Activated T-helper 2 cell treated with anti-CD3 and anti-CD28 coated beads, Interferon-gamma antibody, Interleukin-2, Interleukin-4, amounts not matched to agents 10 μg/mL and 5 μg/mL and 100 μg/mL, durations not matched to agents 14 hours and 24 hours and 36 hours (primary cell): ENCODE measurements at places on chromosomes 3 and 15.

- H3K27me3 ChIP-seq, result peaks cover 12% of the 10 kb centered on the region
- H3K27ac ChIP-seq, result no peak overlapping the region
Measured at GRCh38 chr3:37519661-37520060, 342.0 kb upstream of the CTDSPL start.

GRCh38 chr3:47803480-47804025 lies 615 bp downstream of the DHX30 start:
- peak overlapping the region; percentile 95 for H3K27ac ChIP-seq
- peaks cover 13% of the 10 kb centered on the region for H3K4me1 ChIP-seq
- H3K36me3 ChIP-seq, result no peaks in the 10 kb centered on the region
- peak overlapping the region; percentile 97 for H3K4me3 ChIP-seq
- no peak for DNase-seq
- H3K27me3 ChIP-seq, result no peaks in the 10 kb centered on the region

- H3K36me3 ChIP-seq, result peaks cover 13% of the 10 kb centered on the region
- no peak for DNase-seq
Measured at GRCh38 chr3:45132568-45133211, 13.5 kb downstream of the CDCP1 start.

DNA sequence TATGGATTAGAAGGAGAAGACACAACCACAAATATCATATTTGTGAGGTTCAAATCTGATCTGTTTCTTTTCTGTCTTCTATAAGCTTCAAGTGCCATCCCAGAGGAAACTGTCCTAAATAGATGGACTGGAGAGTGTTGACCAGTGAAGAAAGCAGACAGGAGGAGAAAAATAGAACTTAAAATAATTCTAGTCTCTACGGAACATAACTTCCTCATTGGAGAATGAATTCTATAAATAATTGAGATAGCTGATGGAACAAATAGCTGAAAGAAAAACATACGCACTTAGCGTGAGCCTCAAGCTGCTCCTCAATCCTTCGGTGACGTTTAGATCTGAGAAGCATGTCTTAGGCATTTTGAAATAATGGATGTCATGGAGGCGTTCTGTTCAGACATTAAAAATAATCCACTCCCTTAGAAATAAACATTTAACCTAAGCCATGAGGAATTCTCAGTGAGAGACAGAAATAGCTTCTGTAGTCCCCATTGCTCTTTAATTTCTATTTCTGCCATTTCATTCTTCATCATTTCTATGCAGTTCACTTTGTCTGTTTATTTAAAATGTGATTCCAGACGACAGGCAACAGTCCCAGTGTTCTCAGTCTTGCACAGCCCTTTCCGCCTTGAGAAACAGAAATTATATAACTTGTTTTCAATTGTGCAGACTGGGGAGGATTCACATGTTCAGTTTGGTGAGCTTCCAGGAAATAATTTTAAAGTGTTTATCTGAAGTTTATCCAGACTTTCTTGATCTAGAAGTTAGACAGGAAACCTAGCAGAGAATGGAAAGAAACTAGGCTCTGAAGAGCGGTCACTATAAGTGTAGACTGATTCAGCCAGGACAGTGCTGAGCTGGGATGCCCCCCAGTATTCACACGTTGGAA lies 97.3 kb downstream of the NR1D2 start:
- H3K36me3 ChIP-seq, result no peaks in the 10 kb centered on the region
- no peak overlapping the region for H3K27ac ChIP-seq
- no peak for DNase-seq
- H3K4me1 ChIP-seq, result no peaks in the 10 kb centered on the region
- H3K4me3 ChIP-seq, result no peak overlapping the region

DNA sequence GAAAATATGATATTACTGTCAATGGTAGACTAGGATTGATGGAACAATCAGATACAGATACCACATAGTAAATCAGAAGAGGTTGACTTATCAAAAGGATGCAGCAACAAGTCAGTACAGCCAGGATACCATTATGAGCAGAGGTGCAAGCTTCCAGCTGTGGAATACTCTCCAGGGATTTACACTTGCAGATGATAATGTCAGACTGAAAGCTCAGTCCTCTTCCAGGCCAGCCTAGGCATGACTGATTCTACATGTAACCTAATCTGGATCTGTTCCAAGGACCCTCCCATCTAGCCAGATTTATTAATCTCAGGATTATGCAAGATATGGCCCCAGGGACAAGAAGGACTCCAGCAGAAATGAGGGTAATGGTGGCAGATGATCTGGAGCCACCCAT lies 8.2 kb downstream of the FILIP1L start:
- DNase-seq, result no peak
- H3K27ac ChIP-seq, result peak overlapping the region; percentile 32
- H3K36me3 ChIP-seq, result peaks cover 59% of the 10 kb centered on the region
- peaks cover 50% of the 10 kb centered on the region for H3K4me1 ChIP-seq
- H3K4me3 ChIP-seq, result no peak overlapping the region
- H3K27me3 ChIP-seq, result no peaks in the 10 kb centered on the region

GRCh38 chr15:35654332-35654731 lies 108.4 kb upstream of the DPH6 start:
- no peak overlapping the region for H3K27ac ChIP-seq
- peaks cover 4% of the 10 kb centered on the region for H3K4me1 ChIP-seq
- no peaks in the 10 kb centered on the region for H3K36me3 ChIP-seq
- DNase-seq, result no peak

DNA sequence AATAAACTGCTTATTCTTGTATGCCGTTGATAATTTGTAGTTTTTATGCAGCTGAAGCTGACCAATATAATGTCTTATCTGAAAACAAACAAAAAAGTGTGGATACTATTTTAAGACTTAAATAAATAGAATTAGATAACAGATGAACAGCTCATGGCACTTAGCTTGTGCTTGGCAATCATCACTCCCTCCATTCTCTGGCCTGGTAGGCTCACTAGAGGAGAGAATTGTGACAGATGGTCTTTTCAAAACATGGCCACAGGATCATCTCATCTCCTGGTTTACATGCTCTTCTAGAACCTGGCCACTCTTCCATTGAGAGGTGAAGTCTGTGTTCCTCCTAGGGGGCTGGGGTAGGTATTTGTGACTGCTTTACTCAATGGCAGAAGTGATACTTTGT lies 58.4 kb upstream of the RBP1 start:
- no peaks in the 10 kb centered on the region for H3K4me1 ChIP-seq
- no peaks in the 10 kb centered on the region for H3K36me3 ChIP-seq
- DNase-seq, result no peak
- H3K27me3 ChIP-seq, result no peaks in the 10 kb centered on the region
- H3K27ac ChIP-seq, result no peak overlapping the region

DNA sequence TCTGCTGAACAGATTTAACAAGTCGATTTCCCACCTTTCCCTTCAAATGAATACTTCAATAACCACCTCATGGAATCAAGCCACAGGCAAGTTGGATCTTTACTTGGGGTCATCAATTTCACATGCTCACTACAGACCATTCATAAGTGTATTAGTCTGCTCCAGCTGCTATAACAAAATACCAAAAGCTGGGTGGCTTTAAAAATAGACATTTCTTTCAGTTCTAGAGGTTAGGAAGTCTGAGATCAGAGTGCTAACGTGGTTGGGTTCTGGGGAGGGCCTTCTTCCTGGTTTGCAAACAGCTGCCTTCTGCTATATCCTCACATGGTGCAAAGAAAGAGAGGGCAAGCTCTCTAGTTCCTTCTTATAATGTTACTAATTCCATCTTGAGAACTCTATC lies 5.1 kb downstream of the GPR176 start:
- no peak overlapping the region for H3K27ac ChIP-seq
- peaks cover 3% of the 10 kb centered on the region for H3K36me3 ChIP-seq
- no peak for DNase-seq

DNA sequence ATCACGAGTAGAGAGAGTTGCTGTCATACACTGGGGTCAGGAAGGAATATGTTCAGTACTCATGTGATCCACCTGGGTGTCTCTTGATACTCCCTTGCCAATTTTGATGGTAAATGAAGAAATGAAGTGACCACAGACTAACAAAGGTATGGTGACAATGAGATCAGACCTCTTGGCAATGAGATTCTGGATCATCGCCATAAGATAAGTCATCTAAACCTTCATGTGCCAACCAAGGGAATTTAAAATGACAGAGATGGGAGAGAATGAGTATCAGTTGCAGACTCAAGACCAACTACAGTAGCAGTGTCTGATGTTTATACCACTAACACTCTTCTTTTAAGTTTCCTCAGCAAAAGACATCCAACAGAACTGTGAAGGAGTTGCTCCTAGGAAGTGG lies 601.0 kb downstream of the MECOM start:
- no peak overlapping the region for H3K4me3 ChIP-seq
- H3K36me3 ChIP-seq, result no peaks in the 10 kb centered on the region

GRCh38 chr3:136787349-136787748 lies 31.6 kb upstream of the SLC35G2 start:
- H3K4me3 ChIP-seq, result no peak overlapping the region
- H3K36me3 ChIP-seq, result no peaks in the 10 kb centered on the region
- peaks cover 14% of the 10 kb centered on the region for H3K4me1 ChIP-seq
- peaks cover 8% of the 10 kb centered on the region for H3K27me3 ChIP-seq
- peak overlapping the region; percentile 51 for H3K27ac ChIP-seq
- no peak for DNase-seq

DNA sequence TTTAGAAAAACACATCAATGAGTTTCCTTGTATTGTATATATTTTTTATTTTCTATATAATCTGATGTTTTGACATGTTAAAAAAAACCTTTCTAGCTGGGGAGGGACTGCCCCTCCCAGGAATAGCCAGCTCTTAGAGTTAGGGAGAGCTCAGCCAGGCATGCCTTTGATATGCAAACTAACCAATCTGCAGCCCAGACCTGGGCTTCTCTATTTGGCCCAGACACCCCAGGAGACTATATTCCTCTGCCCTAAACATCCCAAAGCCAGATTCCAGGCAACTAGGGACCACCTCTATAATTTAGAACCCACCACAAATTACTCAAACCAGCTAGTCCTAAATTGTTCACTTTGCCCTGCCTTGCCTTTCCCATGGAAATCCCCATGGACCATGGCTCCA lies 390.9 kb upstream of the ADAMTS9 start:
- H3K4me1 ChIP-seq, result no peaks in the 10 kb centered on the region
- H3K27me3 ChIP-seq, result no peaks in the 10 kb centered on the region
- no peak for DNase-seq
- H3K36me3 ChIP-seq, result no peaks in the 10 kb centered on the region
- no peak overlapping the region for H3K27ac ChIP-seq

GRCh38 chr15:99749386-99749785 lies 16.1 kb upstream of the LYSMD4 start:
- peaks cover 4% of the 10 kb centered on the region for H3K4me1 ChIP-seq
- H3K27ac ChIP-seq, result no peak overlapping the region
- no peak for DNase-seq
- no peaks in the 10 kb centered on the region for H3K36me3 ChIP-seq
- no peak overlapping the region for H3K4me3 ChIP-seq

- no peaks in the 10 kb centered on the region for H3K36me3 ChIP-seq
- peaks cover 22% of the 10 kb centered on the region for H3K4me1 ChIP-seq
- H3K4me3 ChIP-seq, result peak overlapping the region; percentile 5
- H3K27ac ChIP-seq, result peak overlapping the region; percentile 75
Measured at GRCh38 chr15:69468241-69469121, 15.9 kb downstream of the RPLP1 start.

GRCh38 chr15:48596415-48596814 lies 49.1 kb downstream of the FBN1 start:
- H3K4me3 ChIP-seq, result no peak overlapping the region
- H3K27me3 ChIP-seq, result peaks cover 4% of the 10 kb centered on the region
- H3K36me3 ChIP-seq, result no peaks in the 10 kb centered on the region
- DNase-seq, result no peak
- no peak overlapping the region for H3K27ac ChIP-seq
- H3K4me1 ChIP-seq, result peaks cover 3% of the 10 kb centered on the region

GRCh38 chr15:99716540-99717095 lies 16.6 kb downstream of the LYSMD4 start:
- DNase-seq, result no peak
- no peak overlapping the region for H3K4me3 ChIP-seq
- H3K27ac ChIP-seq, result no peak overlapping the region
- H3K27me3 ChIP-seq, result no peaks in the 10 kb centered on the region
- peaks cover 23% of the 10 kb centered on the region for H3K36me3 ChIP-seq

DNA sequence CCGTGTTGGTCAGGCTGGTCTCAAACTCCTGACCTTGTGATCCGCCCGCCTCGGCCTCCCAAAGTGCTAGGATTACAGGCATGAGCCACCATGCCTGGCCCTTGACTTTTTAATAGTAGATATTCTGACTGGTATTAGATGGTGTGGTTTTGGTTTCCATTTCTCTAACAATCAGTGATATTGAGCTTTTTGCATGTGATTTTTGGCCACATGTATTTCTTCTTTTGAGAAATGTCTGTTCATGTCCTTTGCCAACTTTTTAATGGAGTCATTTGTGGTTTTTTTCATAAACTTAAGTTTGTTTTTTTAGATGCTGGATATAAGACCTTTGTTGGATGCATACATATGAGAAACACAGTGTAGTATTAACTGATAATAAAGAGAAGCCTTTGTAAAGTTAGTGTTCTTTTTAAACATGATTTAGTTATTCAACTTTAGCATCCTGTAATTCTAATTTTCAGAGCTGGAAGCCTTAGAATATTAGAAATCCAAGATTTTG lies 280.8 kb downstream of the RBMS3 start:
- DNase-seq, result no peak
- no peak overlapping the region for H3K4me3 ChIP-seq
- H3K36me3 ChIP-seq, result no peaks in the 10 kb centered on the region
- H3K4me1 ChIP-seq, result no peaks in the 10 kb centered on the region
- no peaks in the 10 kb centered on the region for H3K27me3 ChIP-seq

GRCh38 chr3:6862041-6862879 lies 1.3 kb downstream of the GRM7 start:
- no peak overlapping the region for H3K4me3 ChIP-seq
- DNase-seq, result no peak
- H3K27ac ChIP-seq, result no peak overlapping the region
- peaks cover 12% of the 10 kb centered on the region for H3K27me3 ChIP-seq
